ENCODE measurements at places on chromosomes 2 and 18.

GRCh38 chr18:55355223-55355622 lies 232.8 kb downstream of the TCF4 start:
- no peak for DNase-seq

DNA sequence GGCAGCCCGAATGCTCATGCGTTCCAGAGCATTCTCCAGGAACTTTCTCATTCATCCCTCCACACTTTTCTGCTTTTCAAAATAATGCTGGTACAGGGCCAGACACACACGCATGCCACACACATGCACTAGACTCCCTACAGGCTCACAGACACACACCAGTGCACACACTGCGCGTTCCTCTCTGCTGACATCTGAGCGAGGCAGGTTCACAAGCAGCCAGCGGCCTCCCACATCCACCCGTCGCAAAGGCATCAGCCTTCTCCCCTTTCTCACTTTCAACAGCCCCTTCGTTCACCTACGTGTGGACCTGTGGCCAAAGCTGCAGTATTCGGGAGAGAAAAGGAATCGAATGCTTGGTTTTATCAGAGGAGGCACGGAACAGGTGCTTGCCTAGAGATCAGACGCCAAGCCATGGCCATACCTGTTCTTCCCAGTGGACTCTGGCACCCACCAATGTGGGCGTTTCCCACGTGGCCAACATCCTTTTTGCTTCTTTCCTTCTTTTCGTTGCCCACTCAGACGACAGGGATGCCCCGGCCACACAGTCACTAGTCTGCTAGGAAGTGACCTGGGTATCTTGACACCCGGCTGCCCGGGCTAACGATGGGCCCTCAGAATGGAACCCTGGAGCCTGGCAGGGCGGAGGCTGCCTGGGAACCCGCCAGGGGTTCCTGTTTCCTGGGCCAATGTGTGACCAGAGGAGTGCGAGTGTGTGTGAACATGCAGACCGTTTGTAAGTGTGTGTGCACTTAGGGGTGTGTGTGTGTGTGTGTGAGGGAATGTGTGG lies 85.8 kb upstream of the ID2 start:
- no peak for DNase-seq

- DNase-seq, result peak; percentile 16
Measured at GRCh38 chr2:68689553-68690537, 44.8 kb upstream of the ARHGAP25 start.

GRCh38 chr2:133972786-133973185 lies 281.1 kb upstream of the MGAT5 start:
- DNase-seq, result no peak

Data from stimulated activated CD4-positive, alpha-beta T cell treated with anti-CD3 and anti-CD28 coated beads, Interleukin-1b, Interleukin-23, amount 100 ng/mL, for 48 hours (primary cell).